Cardiac fibroblast (primary cell): ENCODE measurements at places on chromosomes 11 and 22.

DNA sequence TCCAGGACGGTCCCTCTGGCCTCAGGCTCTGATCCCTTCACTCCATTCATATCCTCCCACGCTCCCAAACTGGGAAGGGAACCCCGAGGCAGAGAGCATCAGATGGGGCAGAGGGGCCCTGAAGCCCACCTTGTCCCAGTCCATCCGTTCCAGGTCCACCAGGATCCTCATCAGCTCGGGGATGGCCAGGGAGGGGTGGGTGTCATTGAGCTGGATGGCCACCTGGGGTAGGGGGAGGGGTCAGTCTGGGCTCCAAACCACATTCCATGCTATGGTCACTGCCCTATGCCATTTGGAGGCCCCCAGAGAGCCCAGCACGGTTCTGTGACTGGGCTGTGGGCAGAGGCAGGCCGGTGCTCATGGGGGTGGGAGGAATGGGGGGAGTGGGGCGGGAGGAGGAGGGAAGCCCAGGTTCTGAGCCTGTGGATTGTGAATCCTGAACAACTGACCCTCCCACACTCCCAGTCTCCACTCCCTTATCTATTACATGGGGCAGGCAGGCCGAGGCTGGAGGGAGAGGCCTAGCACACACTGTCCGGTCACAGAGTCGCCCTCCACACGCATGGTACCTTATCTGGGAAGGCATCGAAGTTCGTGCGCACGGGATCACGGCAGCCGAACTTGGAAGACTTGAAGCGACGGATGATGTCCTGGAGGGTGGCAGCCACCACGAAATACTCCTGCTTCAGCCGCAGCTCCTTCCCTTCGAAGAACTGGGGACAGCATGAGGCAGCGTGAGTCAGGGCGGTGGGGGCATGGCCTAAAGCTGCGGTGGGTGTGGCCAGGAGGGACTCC is 5.5 kb downstream of the PYGM start:
- DNase-seq: no peak

- no peak for DNase-seq
These were observed 100.7 kb upstream of the OR4C13 start for GRCh38 chr11:49851511-49851910.

GRCh38 chr11:64713016-64713707 is 9.8 kb downstream of the NRXN2 start:
- peak; percentile 13 for DNase-seq

DNA sequence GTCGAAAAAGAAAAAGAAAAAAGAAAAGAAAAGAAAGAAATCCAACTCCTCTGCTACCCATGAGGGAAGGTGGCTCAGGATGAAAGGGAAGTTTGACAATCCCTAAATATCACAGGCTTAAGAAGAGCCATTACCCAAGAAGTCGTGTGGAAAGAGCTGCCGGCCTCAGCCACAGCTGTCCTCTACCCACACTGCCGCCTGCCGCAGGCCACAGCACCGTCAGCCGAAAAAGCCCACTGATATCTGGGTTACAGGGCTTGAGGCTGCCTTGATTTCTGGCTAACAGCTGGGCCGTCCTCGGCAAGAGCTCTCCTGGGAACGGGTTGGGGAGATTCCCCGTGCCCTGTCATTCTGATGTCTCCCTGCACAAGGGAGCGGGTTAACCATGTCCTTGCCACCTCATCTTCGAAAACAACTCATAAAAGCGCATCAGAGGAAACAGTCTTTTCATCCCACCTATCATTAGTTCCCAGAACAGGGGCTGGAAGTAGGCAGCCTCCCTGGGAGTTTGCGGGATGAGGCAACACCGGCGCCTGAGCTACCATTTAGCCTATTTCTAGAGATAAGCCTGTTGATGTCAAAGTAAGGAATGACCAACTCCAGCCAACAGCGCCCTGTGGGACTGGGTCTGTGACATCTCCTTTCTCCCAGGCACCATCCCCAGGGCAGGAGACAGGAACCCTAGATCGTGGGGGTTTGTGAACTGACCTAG is 21.8 kb upstream of the SNX32 start:
- peak; percentile 26 for DNase-seq

GRCh38 chr11:81255895-81256294 is 1477.8 kb downstream of the FAM181B start:
- DNase-seq: no peak

- no peak for DNase-seq
These were observed 150.8 kb upstream of the RAG2 start for GRCh38 chr11:36748836-36749235.

- no peak for DNase-seq
These were observed 36.5 kb downstream of the HTR3A start for GRCh38 chr11:114011443-114011842.

- DNase-seq: no peak
These were observed 124.7 kb downstream of the MED15 start for GRCh38 chr22:20632082-20632481.

DNA sequence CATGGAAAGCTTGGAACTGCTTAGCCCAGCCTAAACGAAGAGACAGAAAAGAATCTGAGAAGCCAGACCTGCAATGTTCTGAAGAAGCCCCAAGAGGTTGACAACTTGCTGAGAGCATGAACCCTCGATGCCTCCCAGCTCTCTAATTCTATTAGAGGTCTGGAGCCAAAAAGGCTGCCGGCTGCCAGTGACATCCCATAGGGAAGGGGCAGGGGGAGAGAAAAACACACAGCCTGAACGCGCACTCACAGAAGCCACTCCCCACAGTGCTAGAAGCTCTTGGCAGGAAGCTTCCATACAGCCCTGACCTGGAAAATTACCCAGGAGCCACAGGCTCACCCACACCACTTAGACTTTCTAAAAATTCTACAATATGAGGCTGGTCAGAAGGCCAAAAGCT is 18.3 kb downstream of the POLDIP3 start:
- peak; percentile 80 for DNase-seq

GRCh38 chr11:124483422-124483821 is 37.9 kb upstream of the OR8B8 start:
- no peak for DNase-seq

DNA sequence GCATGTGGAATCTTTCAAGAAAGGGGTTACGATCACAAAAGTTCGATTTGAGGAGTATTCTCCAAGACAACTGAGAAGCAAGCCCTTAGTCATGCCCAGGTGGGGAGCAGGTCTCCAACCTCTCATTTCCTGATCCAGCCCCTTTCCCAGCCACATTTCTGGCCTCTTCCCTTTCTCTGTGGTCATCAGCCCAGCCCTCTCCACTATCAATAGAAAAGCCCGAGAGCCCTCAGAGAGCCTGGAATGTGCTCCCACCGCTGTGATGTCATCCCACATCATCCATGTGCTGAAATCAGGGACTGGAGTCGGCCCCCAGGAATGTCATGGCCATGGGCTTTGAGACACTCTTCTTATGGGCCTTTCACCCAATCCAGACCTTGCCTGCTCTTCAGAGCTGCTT is 62.6 kb downstream of the KCNJ1 start:
- peak; percentile 27 for DNase-seq

DNA sequence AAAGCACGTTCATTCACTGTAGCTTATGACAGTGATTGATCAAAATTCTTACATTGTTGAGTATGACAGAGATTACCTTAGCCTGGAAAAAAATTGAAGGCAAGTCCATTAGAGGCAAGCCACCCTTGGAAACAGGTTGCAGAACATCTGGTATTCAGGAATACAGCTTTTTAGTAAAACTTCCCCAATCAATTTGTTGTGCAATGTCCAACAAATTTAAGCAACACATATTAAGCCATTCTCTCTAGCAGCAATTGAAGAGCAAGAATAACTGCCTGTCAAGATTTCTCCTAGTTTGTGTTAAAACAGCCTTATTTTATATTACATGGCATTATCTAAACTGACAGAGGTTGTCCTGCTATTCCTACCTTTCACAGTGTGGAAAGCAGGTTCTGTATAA is 37.0 kb downstream of the BCL2L13 start:
- DNase-seq: no peak

GRCh38 chr11:61785837-61786402 is 6.5 kb downstream of the TMEM258 start:
- DNase-seq: no peak

DNA sequence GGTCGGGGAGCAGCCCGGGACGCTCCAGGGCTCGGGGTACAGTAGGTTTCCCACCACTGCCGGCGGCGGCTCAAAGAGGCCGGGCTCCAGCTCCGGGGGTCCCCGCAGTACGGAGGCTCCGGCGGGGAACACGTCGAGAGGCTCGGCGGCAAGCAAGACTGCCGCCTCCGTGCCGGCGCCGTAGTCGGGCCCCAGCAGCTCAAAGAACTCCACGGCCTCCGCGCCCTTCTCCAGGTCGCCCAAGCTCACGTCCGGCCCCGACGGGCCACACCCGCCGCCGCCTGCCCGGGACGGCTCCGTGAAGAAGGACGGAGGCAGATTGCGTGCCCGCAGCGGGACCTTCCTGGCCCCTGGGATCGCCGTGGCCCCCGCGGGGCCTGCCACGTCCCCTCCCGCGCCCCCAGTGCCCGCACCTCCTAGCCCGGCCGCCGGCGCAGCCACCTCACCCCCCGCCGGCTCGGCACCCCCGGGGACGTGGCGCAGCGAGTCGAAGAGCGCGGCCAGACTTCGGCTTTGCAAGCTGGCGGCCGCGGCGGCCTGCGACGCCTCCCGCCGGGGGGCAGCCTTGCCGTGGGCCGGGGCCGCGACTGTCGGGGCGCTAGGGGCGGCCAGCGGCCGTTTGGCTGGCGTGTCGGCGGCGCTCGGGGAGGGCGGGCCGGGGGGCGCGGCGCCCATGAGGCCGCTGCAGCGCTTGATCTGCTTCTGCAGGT is 775 bp downstream of the FAM181B start:
- no peak for DNase-seq

DNA sequence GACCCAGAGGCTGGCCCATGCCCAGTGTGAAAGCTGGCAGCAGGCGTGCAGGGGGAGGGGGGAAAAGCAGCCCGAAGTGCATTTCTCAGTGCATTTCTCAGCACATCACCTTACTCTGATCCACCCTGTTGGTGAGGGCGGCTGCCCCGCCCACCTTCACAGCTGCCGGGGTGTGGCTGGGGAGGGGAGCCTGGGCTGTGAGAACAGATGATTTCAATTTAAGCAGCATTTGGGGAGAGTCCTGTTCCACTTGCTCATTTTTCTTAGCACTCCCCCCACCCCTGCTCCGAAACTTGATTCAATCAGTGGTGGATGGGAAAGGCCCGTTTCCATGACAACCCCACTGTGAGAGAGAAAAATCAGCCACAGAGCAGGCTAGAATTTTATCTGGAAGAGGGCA is 84.8 kb downstream of the SNX19 start:
- no peak for DNase-seq

DNA sequence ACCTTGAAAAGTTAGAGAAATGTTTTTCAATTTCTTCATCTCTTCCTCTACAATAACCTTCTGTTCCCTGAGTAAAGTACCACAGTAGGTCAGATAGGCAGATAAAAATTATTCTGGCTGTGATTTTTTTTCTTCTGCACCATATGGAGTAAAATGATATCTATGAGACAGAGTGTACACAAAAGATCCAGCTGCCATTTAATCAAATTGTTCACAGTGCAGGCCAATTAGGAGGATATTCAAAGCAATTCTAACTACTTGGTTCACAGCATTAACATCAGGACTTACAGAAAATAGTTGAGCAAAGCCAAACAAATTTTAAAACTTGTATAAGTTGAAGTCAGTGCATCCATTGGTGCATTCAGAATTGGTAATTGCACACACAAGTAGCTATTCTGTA is 147.9 kb upstream of the LUZP2 start:
- no peak for DNase-seq

GRCh38 chr11:97079244-97079643 is 689.4 kb downstream of the JRKL start:
- no peak for DNase-seq

DNA sequence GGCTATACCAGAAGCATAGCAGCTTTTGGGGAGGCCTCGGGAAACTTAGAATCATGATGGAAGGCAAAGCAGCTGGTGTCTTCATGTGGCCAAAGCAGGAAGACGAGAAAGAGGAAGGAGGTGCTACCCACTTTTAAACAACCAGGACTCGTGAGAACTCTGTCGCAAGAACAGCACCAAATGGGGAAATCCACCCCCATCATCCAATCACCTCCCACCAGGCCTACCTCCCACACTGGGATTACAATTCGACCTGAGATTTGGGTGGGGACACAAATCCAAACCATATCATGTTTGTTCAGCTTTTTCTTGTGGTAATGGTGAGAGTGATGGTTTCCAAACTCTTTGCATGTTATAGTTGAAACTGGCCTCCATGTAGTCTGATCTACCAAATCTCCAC is 32.5 kb upstream of the OR10D3 start:
- no peak for DNase-seq

GRCh38 chr11:8593455-8593854 is 573 bp downstream of the STK33 start:
- no peak for DNase-seq

- peak; percentile 38 for DNase-seq
These were observed at the start of gene UBE2L6 for GRCh38 chr11:57567515-57568329. TSS of gene UBE2L6 (minus strand) at chr11:57567672. CDS start at chr11:57567611, 61 bp downstream.

DNA sequence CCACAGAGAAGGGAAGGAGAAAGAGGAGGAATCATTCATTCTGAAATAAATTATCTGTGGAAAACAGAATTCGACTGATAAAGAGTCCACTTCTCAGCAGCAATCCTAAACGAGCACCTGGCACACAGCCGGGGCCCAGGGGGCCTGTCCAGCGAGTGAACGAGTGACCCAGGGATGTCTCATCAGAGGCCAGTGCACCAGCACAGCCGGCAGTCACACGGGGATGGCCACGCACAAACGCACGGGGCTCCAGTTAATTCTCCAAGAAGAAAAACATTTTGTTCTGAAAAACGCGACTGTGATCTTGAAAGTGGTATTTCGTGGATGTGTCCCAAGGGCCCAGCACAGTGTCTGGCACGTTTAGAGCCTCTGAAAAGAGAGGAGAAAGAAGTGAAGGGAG is 154.6 kb downstream of the BRD1 start:
- DNase-seq: no peak

DNA sequence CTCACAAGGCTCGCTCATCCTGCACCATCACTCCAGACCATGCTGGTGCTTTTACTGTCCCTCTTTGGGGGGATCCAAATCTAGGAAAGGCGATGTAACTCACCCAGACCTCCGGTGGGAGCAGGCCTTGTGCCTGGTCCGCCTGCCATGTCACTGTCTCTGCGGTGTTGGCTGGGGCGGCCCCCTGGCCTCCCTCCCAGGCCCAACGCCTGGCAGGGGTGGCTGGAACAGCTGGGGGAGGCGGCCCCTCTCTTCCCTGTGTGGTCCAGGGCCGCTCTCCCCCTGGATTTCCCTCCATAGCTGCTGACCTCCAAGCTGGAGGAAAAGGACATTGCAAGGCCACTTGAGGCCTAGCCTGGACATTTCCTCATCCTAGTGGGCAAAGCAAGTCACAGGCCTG is 11.1 kb upstream of the MGAT3 start:
- no peak for DNase-seq

- DNase-seq: peak; percentile 87
These were observed 176.2 kb downstream of the SBF2 start for GRCh38 chr11:10117709-10118351.

DNA sequence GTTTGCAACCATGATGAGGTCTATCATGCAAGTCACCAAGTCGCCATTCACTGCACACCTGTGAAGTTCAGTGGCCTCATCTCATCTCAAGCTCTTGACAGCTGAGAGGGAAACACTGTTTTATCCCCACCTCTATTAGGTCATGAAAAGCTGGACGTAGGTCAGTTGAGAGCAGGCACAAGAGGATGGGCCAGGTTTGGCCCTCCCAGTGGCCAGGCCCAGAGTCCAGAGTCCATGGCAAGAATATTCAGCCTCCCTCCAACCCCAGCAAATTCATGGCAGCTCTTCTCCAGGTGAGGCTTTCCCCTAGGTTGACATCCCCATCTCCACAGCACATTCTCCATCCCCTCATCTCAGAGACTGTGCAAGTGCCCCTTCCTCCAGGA is 22.0 kb upstream of the ISX start:
- DNase-seq: no peak

- DNase-seq: peak; percentile 24
These were observed 20.4 kb downstream of the CCDC81 start for GRCh38 chr11:86395061-86395551.
